ENCODE measurements at places on chromosomes 7 and 10.

DNA sequence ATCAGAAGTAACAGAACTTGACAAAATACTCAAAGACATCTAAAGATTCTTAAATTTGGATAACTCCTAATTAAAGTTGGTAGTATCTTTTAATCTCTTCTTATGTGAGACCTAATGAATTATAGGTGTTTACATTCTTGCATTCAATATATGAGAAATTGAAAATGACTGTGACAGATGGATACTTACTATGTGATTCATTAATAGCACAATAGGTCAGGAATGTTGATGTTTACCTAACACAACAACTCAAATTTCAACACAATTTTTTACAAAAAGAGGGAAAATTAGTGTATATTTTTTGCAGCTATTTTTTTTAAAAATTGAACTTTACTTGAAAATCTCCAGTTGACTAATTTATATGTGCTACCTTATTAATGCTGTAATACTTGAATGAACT is 31.7 kb upstream of the MCU start:
- DNase-seq, result no peak

DNA sequence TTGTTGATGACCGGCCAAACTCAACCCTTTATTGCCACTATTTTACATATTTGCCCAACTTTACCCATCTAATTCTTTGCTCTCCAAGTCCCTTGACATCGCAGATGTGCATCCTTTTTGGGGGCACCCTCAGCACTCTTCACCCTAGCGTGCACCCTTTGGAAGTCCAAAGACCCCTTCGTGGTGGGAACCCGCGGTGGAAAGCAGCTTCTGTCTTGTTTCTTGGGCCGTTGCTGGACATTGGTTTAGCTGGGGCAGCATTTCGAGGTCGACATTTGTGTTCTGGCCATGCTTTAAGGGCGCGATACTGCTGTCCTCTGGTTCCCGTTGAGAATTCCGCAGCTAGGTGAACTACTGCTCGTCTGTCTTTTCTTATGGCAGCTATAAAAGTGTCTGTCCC is 326 bp upstream of the PAPOLB start:
- DNase-seq, result no peak

GRCh38 chr10:99993701-99994689 is 15.8 kb downstream of the DNMBP start:
- DNase-seq, result peak; percentile 59

- DNase-seq, result no peak
Observed at GRCh38 chr10:101934686-101935305, 91.2 kb upstream of the KCNIP2 start.

- DNase-seq, result peak; percentile 74
Observed at GRCh38 chr7:158695726-158696452, 8.7 kb downstream of the NCAPG2 start.

- no peak for DNase-seq
Observed at GRCh38 chr7:130878785-130879184, 144.8 kb upstream of the KLF14 start.

- no peak for DNase-seq
Observed at GRCh38 chr7:100059251-100059739, 9.7 kb downstream of the ZSCAN21 start.

GRCh38 chr10:104323760-104324201 is 14.5 kb downstream of the ITPRIP start:
- no peak for DNase-seq

GRCh38 chr10:22807238-22807637 is 92.9 kb upstream of the PIP4K2A start:
- DNase-seq, result no peak

DNA sequence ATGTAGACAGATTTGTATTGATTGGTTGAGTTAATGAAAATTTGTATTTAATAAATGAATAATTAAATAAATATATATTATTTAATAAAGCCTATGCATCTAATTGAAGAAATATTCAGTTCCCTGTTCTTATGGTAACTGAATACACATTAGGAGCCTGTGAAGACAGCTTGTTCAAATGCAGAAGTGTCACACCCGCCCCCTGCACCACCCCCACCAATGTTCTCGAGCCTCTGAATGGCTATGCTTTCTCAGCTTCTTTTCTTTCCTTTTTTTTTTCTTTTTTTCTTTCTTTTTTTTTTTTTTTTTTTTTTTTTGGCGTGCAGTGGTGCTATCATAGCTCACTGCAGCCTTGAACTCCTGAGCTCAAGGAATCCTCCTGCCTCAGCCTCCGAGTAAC is 38.3 kb upstream of the PARD3 start:
- DNase-seq, result no peak

- DNase-seq, result no peak
Observed at GRCh38 chr10:69146759-69147158, 22.8 kb downstream of the VPS26A start.

- DNase-seq, result no peak
Observed at GRCh38 chr10:133462512-133463305, 9.0 kb downstream of the SCART1 start.

GRCh38 chr7:96026611-96027010 is 254.3 kb downstream of the DYNC1I1 start:
- no peak for DNase-seq

GRCh38 chr10:60185421-60185820 is 204.3 kb downstream of the ANK3 start:
- no peak for DNase-seq

DNA sequence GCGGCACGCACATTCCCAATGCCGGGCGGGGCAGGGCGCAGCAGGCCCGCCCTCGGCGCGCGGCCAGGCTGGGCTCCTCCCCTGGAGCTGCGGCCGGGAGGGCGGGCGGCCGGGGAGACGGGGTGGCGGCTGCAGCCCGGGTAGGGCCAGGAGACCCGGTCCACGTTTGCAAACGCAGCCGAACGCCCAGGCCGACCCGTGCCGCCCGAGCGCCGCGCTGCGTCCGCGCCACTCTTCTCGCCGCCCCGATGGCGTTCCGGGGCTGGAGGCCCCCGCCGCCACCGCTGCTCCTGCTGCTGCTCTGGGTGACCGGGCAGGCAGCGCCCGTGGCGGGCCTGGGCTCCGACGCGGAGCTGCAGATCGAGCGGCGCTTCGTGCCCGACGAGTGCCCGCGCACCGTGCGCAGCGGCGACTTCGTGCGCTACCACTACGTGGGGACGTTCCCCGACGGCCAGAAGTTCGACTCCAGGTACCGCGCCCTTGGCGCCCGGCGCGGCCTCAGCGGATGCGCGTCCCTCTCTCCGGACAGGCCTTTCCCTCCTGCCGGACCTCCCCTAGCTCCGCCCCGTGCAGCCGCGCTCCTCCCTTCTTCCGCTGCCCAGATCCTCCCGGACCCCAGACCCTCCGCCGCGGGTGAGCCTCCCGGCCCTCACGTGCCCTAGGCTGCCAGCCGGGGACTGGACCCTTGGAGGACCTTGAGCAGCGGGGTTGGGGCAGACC is at the start of gene FKBP9:
TSS of gene FKBP9 (plus strand) at position 115 of the 720 bp plus-strand sequence. CDS start at position 249, 134 bp downstream.
- DNase-seq, result no peak

DNA sequence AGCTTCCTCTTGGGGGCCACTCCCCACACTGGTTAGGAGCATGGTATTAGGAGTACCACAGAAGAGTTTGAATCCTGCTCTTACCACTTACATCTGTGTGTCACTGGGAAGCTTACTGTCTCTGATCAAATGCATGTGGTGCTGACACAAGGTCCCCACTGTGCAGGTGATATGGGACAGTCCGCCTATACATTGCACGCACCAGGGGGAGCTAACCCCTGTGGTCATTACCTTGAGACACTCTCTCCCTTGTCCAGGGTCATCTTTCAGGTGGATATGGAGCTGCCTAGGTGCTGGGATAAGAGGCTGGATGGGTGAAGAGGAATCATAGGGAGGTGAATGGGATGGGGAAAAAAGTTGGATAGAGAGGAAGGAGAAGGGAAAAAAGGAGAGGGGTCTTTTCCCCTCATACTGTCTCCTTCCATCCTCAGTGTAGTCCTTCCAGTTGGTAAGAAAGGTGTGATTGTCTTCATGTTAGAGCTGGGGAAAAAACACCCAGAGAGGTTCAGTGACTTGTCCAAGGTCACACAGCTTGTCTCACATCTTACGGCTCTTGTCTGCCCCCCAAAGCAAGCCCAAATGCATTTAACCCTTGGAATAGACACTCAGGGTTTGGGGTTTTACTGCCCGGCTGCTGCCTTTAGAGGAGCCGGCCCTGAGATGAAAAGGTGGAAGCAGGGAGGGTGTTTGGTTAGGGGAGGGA is 125.9 kb downstream of the CDH23 start:
- no peak for DNase-seq

DNA sequence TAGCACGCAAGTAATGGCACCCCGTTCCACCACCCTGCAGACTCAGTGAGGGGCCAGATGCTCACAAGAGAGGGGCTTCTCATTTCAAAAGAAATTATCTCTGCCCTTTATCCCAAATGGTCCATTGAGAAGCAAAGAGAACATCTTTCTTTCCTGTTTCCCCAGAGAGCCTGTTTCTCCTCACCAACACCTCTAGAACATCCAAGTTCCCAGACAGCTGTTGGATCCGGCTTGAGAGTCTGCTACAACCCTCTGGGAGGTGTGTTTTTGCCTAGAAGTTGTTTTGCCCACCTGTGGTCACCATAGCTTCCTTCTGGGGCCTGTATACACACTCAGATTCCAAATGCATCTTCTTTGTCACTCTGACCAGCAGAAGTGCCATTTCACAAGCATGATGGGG is 637.4 kb downstream of the LRMDA start:
- DNase-seq, result no peak

- no peak for DNase-seq
Observed at GRCh38 chr7:151663382-151664100, 143.8 kb upstream of the RHEB start.

Data from CD4-positive, alpha-beta T cell treated with Interleukin-21 for 1 hour (primary cell).